ENCODE measurements at places on chromosomes 6 and 20.

DNA sequence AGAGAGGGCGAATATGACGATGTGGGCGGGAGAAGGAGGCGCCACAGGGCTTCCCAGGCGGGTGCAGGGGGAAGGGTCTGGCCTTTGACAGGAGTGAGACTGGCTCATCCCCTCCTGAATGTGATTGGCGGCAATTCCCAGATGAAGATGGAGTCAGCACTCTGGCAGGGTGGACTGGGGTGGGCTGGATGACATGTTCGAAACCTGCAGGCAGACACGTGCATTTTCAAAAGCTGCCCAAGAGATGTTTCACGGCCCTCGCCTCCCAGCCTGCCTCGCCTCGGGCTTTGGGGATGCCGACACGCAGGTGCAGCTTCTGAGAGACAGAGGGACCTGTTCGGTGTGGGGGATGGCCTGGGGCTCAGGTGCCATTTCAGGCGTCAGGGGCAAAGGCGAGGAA, 66.8 kb upstream of the AFDN start:
- DNase-seq: no peak

- no peak for DNase-seq
These were observed 462.9 kb upstream of the MARCKS start for GRCh38 chr6:113394216-113394615.

DNA sequence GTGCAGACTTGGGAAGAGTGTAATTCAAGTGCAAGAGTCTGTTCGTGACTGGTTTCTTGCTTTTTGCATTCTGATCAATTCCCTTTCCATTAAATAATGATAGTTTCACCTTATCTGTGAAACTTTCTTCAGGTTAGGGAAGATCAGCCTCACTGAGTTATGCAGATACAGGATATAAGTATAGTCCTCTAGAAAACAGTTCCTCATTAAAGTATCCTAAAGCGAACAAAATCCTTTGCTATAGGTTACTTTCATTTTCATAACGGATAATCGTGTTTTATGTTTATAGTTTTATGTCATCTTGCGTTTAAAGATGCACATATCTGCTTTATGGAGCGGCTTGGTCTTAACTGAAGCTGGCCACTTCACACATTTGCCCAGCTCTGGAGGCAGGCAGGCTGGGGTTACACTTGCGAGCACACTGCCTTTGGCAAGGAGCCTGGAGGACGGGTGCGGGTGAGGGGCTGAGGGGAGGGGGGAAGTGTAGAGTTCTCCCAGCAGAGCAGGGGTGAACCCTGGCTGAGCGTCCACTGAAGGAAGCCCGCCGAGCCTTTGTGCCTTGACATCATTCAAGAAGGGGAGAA, 123.5 kb upstream of the IFNGR1 start:
- no peak for DNase-seq

DNA sequence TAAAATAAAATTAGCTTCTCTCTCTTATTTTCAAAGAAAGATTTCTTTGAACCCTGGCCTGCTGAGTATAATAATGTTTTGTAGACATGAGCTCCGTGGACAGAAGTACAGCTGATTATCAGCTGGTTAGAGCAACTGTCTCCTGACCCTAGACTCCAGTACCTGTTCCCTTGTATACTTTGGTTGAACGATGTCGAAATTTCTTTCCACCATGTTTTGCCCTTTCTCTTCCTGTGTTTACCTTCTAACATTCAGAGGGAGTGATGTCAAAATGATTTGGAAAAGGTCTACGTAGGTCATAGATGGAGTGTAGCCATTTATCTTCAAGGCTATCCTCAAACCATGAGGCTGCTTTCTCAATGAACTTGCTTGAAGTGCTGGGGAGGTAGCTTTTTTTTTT, 16.8 kb upstream of the ADTRP start:
- no peak for DNase-seq

GRCh38 chr20:37378420-37378784, 32.5 kb downstream of the SRC start:
- no peak for DNase-seq

DNA sequence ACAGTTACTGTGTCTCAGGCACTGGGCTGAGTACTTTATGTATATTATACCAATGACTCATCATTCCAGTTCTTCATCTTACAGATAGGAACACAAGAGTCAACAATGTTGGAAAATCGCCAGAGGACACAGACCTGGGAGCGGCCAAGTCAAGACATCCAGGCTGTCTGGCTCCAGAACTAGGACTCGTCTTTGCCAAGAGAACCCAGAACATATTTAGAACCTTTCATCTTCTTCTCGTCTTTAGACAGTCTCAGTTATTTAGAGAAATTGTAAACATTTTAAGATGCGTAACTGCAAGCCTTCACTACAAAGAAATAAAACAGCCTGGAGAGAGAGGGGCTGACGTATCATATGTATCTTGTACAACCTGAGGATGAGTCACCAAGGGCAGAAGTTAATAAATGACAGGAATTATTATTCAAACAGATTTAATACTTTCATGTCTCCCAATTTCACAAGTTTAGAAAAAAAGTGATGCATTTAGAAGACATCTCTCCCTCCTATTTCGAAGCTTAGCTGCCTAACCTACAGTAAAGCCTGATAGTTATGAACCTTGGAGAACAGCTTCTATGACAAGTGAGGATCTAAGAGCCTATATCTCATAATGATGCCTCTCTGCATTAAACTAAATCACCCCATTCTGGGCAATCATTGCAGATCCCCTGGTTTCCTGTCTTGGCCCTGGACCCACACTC, 43.4 kb downstream of the SLC22A3 start:
- DNase-seq: peak; percentile 26

DNA sequence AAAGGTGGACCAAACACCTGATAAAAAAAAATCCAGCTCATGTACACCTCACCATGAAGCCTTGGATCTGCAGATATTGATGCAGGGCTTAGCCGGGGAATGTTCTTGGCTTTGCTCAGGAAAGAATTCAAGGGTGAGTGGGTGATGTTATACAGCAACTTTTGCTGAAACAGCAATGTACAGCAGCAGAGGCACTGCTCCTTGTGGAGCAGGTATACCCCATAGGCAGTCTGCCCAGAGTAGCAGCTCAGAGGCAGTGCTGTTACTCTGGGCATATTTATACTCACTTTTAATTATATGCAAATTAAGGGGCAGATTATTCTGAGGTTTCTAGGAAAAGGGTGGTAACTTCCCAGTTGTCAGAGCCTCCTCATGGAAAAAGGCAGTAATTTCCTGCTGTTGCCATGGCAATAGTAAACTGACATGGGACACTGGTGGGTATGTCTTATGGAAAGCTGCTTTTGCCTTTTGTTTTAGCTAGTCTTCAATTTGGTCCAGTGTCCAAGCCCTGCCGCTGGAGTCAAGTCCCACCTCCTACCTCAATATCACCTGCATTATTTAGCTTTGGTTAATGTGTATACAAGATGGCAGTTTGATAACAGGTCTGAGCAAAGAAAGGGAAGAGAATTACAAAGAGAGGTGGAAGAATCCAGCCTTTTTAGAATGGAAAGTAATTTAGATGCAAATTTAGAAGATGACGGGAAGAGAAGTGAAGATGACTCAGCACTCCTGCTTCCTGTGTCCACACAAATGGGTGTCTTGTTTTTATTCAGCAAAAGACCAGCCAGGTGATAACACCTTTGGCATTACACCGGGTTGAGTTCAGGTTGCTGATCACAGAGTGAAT, 110.1 kb upstream of the JAG1 start:
- DNase-seq: no peak

GRCh38 chr6:39188098-39188450, 41.2 kb downstream of the KCNK5 start:
- DNase-seq: no peak

- no peak for DNase-seq
These were observed 1.0 kb downstream of the SCML4 start for GRCh38 chr6:107823047-107823557.

- DNase-seq: no peak
These were observed 13.5 kb downstream of the STK35 start for GRCh38 chr20:2114990-2115681.

GRCh38 chr6:110467566-110468140, 8.8 kb downstream of the SLC22A16 start:
- no peak for DNase-seq

Data from smooth muscle cell of the brain vasculature (primary cell).